ENCODE measurements at places on chromosomes 5 and 9.

DNA sequence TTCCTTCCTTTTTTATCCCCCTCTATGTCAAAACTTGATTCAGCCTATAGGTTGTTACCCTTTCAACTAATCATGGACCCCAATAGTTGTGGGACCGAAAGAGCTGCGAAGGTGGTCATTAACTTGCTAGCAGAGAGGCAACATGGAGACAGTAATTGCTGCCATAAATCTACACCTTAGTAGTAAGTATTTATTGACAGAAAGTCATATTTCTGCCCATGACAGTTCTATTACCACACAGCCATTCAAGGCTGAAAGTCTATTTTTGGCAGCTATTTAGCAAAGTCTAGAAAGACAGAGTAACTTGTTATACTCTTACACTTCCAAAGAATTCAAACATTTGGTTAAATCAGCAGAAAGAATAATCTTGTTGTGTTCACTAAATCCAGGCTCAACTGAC is 236.2 kb downstream of the PRELID2 start:
- no peak for DNase-seq

GRCh38 chr9:82457298-82457697 is 468.7 kb downstream of the SPATA31D1 start:
- no peak for DNase-seq

GRCh38 chr5:132420706-132421272 is 51.3 kb downstream of the SLC22A5 start:
- no peak for DNase-seq

DNA sequence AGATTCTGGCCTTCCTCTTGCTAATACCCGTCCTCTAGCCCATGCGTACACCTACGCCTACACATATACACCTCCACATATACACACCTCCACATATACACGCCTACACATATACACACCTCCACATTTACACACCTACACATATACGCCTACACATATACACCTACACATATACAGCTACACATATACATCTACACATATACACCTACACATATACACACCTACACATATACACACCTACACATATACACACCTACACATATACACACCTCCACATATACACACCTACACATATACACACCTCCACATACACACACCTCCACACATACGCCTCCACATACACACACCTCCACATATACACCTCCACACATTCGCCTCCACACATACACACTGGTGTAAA is 27.2 kb downstream of the AK3 start:
- no peak for DNase-seq

- DNase-seq, result no peak
Observed at GRCh38 chr5:157971571-157972216, 112.7 kb upstream of the CLINT1 start.

GRCh38 chr5:21593261-21593660 is 1259.9 kb downstream of the CDH12 start:
- DNase-seq, result no peak

DNA sequence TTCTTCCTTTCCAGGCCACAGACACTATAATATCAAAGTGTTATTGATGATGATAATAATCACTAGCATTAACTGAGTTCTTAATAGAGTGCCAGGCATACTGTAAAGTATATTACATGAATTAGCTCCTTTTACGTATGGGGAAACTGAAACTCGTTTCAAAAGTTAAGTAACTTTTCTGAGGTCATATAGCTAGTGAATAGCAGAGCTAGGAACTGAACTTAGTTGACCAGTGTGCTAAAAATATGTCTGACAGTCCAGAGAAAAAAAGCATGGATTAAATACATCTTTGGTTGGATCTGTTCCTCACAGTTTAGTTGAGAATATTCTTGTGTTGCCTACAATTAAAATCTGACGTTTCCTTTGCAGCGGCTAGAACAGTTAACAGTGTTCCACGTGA is 18.4 kb upstream of the CATSPER3 start:
- DNase-seq, result no peak

- DNase-seq, result no peak
Observed at GRCh38 chr5:164097749-164098148, 592.3 kb downstream of the MAT2B start.

- DNase-seq, result no peak
Observed at GRCh38 chr5:20300110-20300509, 312.1 kb upstream of the CDH18 start.

- DNase-seq, result no peak
Observed at GRCh38 chr9:92425474-92425873, 1.2 kb upstream of the OMD start.

- DNase-seq, result no peak
Observed at GRCh38 chr9:112755675-112756074, 5.1 kb downstream of the SNX30 start.

- DNase-seq, result no peak
Observed at GRCh38 chr9:82938426-82939218, 124.3 kb downstream of the RASEF start.

- DNase-seq, result no peak
Observed at GRCh38 chr9:34185778-34186551, 7.1 kb downstream of the UBAP1 start.

DNA sequence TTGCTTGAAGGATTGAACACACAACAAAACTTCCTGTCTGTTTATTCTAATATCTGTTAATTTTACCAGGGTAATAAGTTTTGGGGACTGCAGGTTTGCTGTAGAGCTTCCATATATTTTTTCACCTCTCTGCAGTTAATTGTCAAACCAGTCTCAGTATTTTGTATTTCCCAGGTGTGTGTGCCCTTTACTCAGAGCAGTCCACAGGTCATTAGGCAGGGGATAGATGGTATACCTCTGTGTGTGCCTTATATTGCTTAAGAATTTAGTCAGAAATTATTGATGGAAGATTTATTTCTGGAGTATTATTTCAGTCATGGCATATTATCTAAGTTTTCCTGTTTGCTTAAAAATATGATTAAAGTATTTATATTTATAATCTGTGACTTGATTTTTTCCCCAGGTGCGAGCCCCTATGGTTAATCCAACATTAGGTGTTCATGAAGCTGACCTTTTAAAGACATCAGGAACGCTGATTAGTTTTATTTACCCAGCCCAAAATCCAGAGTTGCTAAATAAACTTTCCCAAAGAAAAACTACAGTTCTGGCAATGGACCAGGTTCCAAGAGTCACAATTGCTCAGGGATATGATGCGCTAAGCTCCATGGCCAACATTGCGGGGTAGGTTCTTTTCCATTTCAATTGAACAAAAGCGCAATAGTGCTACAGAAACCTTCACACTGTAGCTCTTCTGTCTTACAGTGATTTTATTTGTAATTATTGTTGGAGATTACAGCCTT is 12.6 kb downstream of the NNT start:
- no peak for DNase-seq

DNA sequence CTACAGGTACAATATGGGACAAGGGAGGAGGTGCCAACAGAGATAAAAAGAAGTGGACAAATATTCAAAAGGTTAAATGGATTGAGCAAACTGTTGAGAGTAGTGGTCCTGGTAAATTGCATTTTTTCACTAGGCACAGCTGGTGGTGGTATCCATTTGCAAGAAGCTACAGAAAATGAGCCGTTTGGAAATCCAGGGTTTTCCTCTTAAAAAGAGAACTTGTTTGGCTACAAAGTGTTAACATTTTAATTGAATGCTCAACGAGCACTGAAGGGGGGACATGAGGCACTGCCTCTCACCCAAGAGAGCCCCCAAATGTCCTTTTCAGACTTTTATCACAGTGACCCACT is 491 bp upstream of the ZCCHC9 start:
- no peak for DNase-seq

GRCh38 chr5:96794757-96795156 is 13.0 kb downstream of the ERAP1 start:
- DNase-seq, result no peak

GRCh38 chr5:63145167-63145566 is 566.5 kb downstream of the LRRC70 start:
- DNase-seq, result no peak

GRCh38 chr9:107288701-107289100 is 5.6 kb downstream of the RAD23B start:
- no peak for DNase-seq

GRCh38 chr9:99515093-99515492 is 293.0 kb downstream of the SEC61B start:
- no peak for DNase-seq

GRCh38 chr5:119435436-119436132 is 16.7 kb upstream of the HSD17B4 start:
- DNase-seq, result peak; percentile 25

GRCh38 chr9:128097543-128098296 is 29.7 kb downstream of the SLC25A25 start:
- DNase-seq, result no peak

- DNase-seq, result no peak
Observed at GRCh38 chr5:137172258-137172657, 326.9 kb downstream of the SPOCK1 start.

- no peak for DNase-seq
Observed at GRCh38 chr5:148687427-148687826, 33.1 kb upstream of the HTR4 start.

GRCh38 chr5:116864157-116864837 is 289.7 kb upstream of the SEMA6A start:
- DNase-seq, result no peak
